ENCODE measurements at places on chromosomes 1 and 21.

GRCh38 chr21:15134701-15135470, 70.1 kb upstream of the NRIP1 start:
- no peak for DNase-seq

DNA sequence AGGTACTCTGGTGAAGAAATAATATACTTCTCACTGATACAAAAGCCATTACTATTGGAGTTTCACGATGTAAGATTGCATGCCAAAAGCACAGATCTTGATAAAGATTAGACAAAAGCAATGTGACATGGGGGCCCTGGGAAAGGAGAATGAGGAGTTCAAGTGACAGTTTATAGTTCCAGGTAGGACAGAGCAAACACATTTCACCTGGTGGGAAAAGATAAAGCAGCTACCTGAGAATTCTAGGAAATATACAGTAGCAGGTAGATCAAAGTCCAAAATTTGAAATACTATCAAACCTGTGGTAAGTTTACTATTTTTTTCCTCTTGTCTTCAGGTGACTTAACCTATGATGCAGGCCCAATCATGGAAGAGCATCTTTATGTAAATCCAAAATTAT, 8.0 kb downstream of the OR2G3 start:
- no peak for DNase-seq

- peak; percentile 42 for DNase-seq
These were observed 30.2 kb downstream of the RUNX3 start for GRCh38 chr1:24899581-24900485.

DNA sequence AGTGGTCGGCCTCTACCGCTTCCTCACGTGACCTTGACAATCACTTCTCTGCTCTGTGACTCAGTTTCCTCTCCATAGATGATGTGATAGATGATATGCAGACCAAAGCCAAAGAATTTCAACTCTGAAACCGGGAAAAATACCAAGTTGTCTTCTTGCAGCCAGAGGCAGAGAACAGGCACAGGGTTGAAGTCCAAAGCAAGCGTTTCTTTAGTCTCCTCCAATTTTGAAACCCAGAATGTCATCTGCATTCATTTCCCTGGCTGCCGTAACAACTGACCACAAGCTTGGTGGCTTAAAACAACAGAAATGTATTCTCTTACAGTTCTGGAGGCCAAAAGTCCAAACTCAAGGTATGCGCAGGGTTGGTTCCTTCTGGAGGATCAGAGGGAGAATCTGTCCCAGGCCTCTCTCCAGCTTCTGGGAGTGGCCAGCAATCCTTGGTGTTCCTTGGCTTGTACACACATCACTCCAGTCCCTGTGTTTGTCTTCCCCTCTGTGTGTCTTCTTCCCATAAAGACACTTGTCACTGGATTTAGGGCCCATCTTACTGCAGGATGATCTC, 30.3 kb upstream of the H6PD start:
- DNase-seq: no peak

- no peak for DNase-seq
These were observed 68.5 kb downstream of the KIF1B start for GRCh38 chr1:10278880-10279279.

- no peak for DNase-seq
These were observed 8.8 kb upstream of the TGFB2 start for GRCh38 chr1:218336328-218336727.

- DNase-seq: no peak
These were observed 12.2 kb downstream of the ADAMTS1 start for GRCh38 chr21:26833011-26833410.

GRCh38 chr1:18302788-18303413, 177.8 kb upstream of the KLHDC7A start:
- no peak for DNase-seq

DNA sequence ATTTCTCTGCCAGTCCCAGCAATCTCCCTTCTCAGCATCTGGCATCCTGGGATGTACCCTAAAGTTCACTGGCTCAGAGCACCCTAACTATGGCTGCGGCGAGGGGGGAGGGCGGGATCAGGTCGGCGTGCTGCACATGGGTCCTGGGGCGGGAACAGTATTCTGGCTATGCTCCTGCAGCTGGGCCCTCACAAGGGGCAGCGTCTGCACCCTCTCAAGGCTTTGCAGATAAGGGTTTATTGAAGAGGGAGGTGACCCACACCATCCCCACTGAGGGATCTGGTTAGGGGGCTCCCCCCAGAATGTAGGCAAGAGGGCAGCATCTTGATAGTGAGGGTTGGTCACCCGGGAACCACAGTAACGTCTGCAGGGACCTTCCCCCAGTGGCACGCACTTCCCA, 44.9 kb upstream of the PCBP3 start:
- peak; percentile 38 for DNase-seq

- DNase-seq: no peak
These were observed 51.1 kb downstream of the DOP1B start for GRCh38 chr21:36207577-36208320.

DNA sequence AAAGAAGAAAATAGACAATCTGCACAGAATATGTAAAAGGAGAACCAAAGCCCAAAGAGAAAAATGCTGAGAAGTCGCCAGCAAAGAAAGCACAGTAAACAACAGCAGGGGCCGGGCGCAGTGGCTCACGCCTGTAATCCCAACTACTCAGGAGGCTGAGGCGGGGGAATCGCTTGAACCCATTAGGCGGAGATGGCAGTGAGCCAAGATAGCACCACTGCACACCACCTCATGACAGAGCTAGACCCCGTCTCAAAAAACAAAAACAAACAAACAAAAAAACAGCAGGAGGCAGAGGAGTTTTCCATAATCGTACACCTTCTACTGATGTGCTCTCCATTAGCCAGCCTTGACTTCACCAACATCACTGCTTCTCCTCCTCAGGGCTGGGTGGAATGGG, 153.2 kb downstream of the LYPLAL1 start:
- DNase-seq: no peak

DNA sequence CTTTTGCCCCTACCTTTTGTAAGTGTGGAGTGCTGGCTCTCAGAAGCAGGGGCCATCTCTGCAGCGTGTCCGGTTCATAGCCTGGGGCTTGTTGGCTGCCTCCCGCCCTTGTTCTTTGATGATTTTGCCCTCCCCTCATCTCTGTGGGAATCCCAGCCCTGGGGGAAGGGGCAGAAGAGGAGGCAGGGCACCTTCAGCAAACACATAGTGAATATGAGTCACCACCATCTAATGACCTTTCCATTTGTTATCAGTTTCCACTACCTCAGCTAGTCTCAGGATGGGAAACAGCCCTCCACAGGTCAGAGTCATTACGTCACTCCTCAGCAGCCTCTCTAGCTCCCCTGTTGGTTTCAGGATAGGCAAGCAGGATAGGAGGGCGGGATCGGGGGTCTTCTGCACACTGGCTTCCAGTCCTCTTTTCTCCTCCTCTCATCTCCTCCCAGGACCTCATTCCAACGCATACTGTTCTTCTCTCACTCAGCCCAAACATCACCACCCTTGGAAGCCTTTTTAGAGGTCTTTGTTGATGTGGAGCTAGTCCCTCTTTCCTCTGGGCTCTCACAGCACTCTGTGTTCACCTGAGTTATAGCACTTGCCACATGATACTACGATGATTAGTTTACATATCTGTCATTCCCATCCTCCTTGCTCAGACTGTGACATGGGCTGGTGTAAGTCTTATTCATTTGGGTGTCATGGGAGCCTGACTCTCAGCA, 15.8 kb downstream of the GADD45A start:
- DNase-seq: no peak

- no peak for DNase-seq
These were observed 96.0 kb downstream of the FOXD2 start for GRCh38 chr1:47533793-47534328.

DNA sequence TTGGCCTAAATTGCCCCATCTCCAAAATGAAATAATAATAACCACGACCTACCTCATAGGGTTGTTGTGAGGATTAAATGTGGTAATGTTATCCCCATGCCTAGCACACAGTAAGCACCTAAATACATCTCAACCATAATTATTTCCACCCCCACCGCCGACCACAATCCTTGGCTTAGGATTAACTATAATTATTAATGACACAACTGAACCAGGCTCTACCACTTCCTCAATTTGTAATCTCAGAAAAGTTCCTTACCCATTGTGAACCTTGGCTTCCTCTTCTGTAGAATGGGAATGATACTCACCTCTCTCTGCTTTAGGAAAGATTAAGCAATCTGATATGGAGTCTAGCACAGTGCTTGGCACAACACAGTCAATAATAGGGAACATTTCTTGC, 44.3 kb upstream of the TACSTD2 start:
- no peak for DNase-seq

GRCh38 chr1:86419277-86419903, 4.6 kb upstream of the CLCA2 start:
- DNase-seq: no peak

DNA sequence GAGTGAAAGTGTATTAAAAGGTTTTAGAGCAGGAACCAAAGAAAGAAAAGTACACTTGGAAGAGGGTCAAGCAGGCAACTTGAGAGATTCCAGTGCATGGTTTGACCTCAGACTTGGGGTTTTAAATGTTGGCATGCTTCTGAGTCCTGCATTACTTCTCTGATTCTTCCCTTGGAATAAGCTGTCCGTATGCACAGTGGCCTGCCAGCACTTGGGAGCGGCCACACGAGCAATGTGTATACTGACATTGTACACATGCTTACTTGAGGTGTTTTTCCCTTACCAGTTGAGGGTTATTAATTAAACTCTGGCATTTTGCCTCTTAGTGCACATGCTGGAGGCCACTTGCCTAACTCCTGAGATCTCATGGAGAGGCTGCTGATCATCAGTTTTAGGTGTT, 786.6 kb upstream of the RGS18 start:
- DNase-seq: no peak

DNA sequence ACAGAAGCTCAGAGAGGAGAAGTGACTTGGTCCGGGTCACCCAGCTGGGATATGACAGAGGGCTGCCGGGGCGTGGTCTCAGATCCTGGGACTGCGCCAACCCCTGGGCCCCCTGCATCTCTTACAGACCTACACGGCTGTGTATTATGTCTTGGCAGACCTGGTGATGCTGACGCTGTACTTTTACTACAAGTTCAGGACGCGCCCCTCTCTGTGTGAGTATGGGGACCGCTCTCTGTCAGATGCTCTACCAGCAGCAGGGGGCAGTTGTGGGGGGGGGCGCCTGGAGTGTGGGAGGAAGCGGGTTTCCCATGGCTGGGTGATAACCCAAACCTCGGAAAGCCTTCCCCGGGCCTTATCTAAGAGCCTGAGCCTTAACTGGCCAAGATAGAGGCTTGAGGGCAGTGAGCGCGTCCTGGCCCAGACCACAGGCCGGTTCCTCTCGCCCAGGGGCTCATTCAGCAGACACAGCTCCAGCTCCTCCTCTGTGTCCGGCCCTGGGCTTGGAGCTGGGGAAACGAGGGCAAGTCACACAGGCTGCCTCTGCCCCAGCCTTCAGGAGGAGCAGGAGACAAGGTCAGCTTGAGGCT, 13.3 kb downstream of the SLC66A1 start:
- DNase-seq: no peak

DNA sequence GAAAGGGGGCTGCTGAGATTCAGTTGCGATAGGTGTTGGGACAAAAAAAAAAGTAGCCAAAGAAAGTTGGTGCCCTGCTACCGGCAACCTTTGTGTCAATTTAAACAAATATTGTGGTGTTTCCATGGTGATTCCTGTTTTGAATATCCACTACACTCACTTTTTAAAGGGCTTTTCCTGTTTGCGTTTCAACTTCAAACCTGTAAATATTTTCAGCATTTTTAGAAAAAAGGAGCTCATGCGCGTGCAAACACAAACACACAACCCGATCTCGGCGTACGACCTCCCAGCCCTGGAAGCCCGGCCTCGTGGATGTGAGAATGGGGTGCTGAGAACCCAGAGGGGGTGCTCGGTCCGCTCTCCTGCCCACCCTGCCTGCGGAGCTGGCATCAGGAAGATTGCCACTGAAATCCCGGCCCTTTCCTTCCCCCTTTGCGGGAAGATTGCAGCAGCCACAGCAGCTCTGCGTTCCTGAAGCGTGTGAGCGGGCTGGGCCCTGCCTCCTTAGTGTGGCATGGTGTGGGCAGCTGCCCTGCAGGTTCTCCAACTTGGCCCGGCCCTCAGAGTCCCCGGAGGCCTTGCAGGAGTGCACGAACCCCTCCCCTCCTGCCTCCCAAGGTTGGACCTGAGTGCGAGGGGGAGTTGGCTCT, 34.8 kb downstream of the CASZ1 start:
- DNase-seq: no peak

- no peak for DNase-seq
These were observed 42.6 kb downstream of the C1orf198 start for GRCh38 chr1:230825761-230826160.

GRCh38 chr1:151939141-151939540, 29.8 kb upstream of the THEM4 start:
- no peak for DNase-seq

- DNase-seq: no peak
These were observed 4.2 kb upstream of the DNAJC28 start for GRCh38 chr21:33495743-33496142.

- no peak for DNase-seq
These were observed 15.3 kb downstream of the NOC2L start for GRCh38 chr1:943545-944340.

DNA sequence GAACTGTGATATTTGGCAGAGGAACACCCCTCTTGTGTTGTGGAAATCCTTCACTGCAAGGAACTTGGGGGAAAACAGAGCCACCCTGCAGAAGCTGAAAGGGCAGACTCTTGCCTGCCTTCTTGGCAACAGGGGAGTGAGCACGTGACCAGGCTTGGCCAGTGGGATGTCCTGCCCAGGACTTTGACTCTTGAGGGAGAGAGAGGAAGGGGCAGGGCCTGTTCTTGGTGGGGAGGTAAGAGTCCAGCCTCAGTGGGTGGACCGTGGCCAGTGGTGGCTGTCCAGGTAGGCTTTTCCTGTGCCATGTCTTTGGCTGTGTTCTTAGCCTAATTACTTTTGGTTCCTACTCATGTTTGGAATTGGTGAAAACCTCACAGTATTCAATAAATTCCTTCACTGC, 8.6 kb upstream of the AK2 start:
- no peak for DNase-seq

DNA sequence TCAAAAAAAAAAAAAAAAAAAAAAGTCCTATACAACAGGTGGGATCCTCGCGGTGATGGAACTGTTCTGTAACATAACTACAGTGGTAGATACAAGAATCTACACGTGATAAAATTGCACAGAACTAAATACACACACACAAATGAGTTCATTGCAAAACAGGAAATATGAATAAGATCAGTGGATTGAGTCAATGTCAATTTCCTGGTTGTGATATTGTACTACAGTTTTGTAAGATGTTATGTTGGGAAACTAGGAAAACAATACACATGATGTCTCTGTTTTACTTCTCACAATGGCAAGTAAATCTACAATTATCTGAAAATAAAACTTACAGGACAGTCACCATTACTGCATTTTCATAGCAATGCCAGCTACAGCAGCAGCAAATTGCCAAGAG, 59.8 kb downstream of the ITGB3BP start:
- DNase-seq: no peak

Data from activated effector memory CD4-positive, alpha-beta T cell treated with anti-CD3 and anti-CD28 coated beads, Interleukin-2, amount 50 U/mL, for 16 hours (primary cell).